T-helper 17 cell (primary cell): ENCODE measurements at places on chromosomes 6 and 20.

DNA sequence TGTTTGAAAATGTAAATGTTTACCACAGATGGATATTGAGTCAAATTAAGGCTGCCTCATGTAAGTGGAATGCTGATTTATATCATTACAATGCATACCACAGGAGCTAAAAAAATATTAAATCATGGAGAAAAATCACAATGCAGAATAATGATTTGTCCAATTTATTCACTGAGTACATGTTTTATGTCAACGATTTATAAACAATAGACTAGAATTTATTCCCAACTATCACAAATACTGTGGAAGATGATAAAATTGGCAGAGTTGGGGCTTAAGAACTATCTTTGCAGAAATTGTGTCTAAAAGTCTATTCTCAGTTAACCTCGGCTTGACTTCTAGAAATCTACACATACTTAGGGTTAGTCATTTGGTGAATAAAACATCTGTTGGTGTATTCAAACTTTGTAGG, 472.1 kb upstream of the MARCKS start:
- DNase-seq, result no peak

DNA sequence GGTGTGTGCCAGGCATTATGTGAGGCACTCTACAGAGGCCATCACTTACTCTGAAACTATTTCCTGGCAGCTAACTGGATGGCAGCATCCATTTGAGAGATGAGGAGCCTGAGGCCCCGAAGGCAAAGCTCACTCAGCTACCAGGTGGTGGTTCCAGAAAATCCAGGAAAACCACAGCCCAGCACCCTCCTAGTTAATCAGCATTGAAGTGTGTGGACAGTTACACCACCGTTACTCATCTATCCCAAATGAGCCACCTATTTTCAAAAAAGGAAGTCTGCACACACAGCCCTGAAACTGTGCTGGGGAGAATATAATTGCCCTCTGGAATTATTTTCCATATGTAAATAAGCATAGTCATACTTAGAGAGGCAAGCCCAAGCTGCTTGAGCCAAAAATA, 67.4 kb downstream of the CNBD2 start:
- no peak for DNase-seq

DNA sequence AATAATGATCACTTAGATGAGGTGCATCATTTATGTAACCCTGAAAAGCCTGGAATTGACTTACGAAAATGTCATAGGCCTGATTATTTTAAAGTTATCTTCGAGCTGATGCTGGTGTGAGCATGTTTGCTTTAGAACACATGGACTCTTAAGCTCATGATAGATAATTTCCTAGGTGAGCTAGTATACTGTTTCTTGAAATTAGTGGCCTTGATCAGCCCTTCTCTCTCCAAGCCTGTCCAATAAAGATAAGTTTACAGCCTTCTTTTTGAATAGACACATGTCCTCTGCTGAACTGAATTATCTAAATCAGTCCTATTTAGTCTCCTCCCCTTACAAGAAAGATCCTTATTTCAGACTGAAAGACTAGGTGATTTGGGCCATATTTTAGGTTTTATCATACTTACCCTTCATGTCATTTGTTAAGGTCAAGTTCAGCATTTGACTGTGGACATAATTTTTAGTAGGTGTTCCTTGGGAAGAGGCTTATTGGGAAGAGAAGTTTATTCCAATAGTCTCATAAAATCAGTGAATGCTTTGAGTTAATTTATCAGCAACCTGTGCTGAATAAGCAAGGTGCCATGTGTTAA, 15.3 kb downstream of the FOXO3 start:
- no peak for DNase-seq

DNA sequence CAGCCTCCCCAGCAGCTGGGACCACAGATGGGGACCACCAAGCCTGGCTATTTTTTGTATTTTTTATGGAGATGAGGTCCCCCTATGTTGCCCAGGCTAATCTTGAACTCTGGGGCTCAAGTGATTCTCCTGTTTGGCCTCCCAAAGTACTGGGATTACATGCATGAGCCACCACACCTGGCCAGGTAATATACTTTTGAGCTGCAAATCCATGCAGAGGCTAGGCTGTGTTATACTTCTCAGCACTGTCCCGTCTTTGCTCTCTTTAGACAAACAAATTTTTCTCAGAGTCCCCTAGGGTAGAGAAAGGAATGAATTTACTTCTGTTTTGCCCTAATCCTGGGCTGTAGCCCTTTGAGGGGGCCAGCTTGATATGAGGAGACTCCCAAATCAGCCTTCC, 13.4 kb upstream of the SCAF8 start:
- no peak for DNase-seq

DNA sequence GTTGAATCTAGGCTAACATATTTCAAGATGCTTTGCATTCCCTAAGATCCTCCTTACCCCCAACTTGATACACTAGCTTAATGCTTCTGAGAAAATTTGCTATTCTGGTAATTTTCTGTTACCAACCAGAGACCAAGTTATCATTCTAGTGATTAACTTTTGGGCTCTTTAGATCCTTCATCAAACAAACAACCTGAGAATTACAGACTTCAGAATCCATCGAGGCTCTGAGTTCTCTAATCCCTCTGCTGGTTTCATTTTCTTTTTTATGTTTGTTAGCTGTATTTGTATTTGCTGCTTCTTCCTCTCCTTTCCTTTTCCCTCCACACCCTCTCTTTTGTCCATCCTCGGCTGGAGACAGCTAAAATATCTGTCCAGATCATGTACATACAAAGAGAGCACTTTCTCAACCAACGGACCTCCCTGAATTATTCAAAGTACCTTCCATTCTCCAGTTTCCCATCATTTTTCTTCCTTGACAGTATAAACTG, 98.7 kb upstream of the RIPOR2 start:
- no peak for DNase-seq

- no peak for DNase-seq
Measured at GRCh38 chr6:66986940-66987339, 1279.9 kb upstream of the EYS start.

GRCh38 chr20:26208296-26209091, 511.8 kb upstream of the ZNF337 start:
- peak; percentile 7 for DNase-seq

DNA sequence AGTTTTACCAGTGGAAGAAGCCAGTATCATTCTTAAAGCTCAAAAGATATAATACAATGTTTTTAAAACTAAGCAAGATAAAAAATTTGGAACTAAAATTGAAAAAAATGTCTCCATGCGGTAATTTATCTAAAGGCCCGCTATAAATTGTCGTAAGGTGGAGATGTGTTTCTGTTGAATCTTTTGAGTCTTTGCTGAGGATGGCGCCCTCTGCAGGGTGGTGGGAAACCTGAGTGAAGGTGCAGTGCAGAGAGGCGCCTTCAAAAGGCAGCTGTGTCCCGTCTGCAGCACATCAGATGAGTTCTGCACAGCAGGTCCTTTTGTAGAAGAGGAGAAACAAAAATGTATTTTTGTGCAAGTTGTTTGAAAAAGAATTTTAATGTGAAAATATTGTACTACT, 29.4 kb upstream of the KIF25 start:
- DNase-seq, result no peak

- DNase-seq, result no peak
Measured at GRCh38 chr6:115740907-115741306, 319.8 kb downstream of the FRK start.

- no peak for DNase-seq
Measured at GRCh38 chr6:69280858-69281257, 516.0 kb downstream of the LMBRD1 start.

DNA sequence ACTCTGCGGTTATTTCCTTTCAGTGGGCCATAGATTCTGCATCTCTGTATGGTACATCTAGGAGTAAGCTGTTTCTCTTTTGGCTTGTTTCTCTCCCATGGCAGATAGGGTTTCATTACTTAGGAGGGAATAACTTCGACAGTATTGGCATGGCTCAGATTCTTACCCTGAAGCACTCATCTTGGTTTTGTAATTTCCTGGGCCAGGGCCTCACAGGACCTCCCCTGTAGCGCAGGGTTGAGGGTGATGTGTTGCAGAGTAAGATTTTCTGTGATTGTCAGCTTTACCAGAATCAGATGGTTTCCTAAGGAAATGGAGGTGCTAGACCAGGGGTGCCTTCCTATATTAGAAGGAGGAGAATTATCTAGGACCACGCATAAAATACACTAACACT, 78.3 kb downstream of the STXBP5 start:
- DNase-seq, result no peak

DNA sequence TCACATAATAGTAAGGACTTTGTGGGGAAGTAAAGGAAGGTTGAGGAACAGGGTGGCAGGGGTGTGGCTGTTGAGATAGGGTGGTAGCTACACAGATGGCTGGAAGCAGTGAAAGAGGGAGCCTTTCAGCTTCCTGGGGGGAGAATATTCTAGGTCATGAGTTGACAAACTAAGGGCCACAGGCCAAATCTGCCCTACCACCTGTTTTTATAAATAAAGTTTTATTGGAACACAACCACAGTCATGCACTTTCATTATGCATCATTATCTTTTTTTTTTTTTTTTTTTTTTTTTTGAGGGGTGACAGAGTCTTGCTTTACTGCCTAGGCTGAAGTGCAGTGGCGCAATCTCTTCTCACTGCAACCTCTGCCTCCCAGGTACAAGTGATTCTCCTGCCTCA, 243.1 kb downstream of the NFATC2 start:
- DNase-seq, result no peak

DNA sequence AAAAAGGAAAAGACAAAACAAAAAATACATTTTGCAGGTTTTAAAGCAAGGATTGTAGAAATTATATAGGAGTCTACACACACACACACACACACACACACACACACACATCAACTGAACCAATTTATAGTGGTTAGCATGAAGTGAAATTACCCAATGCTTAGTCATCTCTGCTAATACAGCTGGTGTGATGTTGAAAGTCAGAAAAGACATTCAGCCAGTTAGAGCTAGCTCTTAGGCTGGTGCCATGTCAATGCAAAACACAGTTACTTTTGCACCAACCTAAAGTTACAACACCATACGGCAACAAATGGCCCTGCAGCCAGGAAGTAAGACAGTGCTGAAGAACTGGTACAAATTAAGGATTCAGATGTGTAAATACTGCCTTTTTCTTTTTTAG, 15.2 kb downstream of the FAM210B start:
- DNase-seq, result no peak

GRCh38 chr6:93423542-93423941, 4.2 kb upstream of the EPHA7 start:
- DNase-seq, result no peak

GRCh38 chr6:53005663-53006250, 10.7 kb upstream of the GSTA4 start:
- DNase-seq, result no peak

- DNase-seq, result no peak
Measured at GRCh38 chr6:37985355-37985754, 165.8 kb downstream of the ZFAND3 start.

DNA sequence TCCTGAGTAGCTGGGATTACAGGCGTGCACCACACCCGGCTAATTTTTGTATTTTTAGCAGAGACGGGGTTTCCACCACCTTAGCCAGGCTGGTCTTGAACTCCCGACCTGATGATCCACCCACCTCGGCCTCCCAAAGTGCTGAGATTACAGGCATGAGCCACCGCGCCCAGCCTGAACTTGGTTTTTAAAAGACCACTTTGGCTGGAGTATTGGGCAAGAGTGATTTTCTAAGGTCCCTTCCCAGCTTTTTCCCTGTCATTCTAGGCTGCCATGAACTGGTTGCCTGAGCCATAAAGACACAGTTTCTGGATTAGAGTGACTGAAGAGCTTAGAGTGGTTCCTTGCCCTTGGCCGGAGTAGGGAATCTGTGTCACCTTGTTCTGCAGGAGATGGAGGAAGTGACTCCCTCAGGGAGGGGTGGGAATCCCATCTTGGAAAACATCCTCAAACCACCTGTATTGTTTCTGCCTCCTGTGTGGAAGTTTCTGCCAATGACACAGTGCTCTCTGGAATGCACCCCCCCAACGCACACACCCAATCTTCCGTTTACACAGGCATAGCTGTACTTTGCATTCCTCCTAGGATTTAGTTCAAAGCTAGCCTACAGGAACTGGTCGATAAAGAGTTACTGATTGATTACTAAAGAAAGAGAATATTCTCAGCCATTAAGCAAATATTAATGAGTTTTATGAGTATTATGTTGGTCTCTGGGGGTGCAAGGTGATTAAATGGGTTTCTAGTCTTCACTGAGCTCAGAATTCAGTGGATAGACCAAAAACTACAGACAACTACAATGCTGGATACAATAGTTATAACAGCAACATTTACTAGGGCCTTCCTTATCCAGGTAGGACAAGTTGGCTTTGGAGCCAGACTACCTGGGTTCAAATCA, 18.2 kb downstream of the BCL2L1 start:
- no peak for DNase-seq

- DNase-seq, result no peak
Measured at GRCh38 chr6:5950361-5950785, 56.4 kb downstream of the NRN1 start.

DNA sequence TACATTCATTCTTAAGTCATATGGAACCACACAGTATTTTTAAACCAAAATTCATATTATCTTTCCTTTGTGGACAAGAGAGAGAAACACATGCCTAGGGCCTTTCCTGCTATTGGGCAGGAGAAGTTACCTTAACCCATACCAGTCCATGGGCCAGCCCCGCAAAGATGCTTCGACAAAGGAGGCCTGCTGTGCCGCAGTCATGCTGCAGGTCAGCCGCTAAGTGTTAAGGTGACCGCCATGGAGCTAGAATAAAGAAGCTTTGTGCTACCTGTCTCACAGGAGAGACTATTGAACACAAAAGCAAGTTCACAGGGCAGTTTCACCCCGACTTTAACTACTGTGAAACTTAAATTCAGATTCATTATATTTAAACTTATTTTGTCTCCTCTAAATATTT, 62.3 kb upstream of the TMEM181 start:
- no peak for DNase-seq

DNA sequence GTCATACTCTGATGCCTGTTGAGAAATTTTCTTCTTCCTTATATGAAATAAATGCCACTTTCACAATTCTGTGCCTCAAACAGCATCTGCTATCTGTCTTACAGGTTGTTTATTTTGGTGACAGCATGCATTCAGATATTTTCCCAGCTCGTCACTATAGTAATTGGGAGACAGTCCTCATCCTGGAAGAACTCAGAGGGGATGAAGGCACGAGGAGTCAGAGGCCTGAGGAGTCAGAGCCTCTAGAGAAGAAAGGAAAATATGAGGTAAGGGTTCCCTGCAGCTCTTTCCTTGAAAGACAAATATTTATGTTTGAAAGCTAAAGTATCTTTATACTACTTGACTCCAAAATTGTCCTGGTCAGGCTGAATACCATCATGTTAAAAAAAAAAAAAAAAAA, 15.8 kb downstream of the TSPYL4 start:
- DNase-seq, result no peak

GRCh38 chr6:93825950-93826349, 406.6 kb upstream of the EPHA7 start:
- DNase-seq, result no peak

DNA sequence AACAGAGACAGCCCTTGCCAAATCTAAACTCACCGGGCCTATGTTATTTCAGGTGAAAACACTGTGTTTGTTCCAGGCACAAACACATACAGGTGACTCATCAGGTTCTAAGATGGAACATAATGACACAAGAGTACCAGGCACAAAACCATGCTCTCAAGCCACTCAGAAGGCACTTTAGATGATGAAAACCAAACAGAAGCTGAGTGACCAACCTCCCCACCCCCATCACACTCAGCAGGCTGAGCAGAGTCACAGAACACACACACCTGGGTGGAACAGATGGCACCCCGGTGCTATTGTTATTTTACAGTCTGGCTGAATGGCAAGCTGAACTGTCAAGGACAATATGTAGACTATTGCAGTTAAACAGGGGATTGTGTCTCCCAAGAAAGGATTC, 20.6 kb upstream of the NKX2-2 start:
- no peak for DNase-seq
